ENCODE measurements at places on chromosomes 2 and 18. TPM values are rescaled to one million over a fixed set of nuclear protein-coding genes. Genes with fewer than 3 reads are reported as not detected.

Gene IL1R1
- 0.81 TPM for total RNA-seq

Gene GEN1
- 41.9 TPM for total RNA-seq

Gene PRSS56
- total RNA-seq: not detected

Gene TUBA4B
- not detected for total RNA-seq

Gene CDH20
- not detected for total RNA-seq

GRCh38 chr2:29068513-29068912 lies 5.8 kb downstream of the PCARE start:
- H3K36me3 ChIP-seq: no peaks in the 10 kb centered on the region
- no peak for DNase-seq
- H3K27ac ChIP-seq: no peak overlapping the region

- H3K27me3 ChIP-seq: no peaks in the 10 kb centered on the region
- H3K4me1 ChIP-seq: peaks cover 70% of the 10 kb centered on the region
- H3K27ac ChIP-seq: peak within 1 kb of the TSS; percentile 95
- DNase-seq: peak; percentile 96
These were observed at the start of gene ATL2 for GRCh38 chr2:38377050-38377828. Gene ATL2 (minus strand): TSS chr2:38377273. CDS start chr2:38377260, 13 bp downstream.

GRCh38 chr2:104049981-104050380 lies 803.9 kb upstream of the POU3F3 start:
- DNase-seq: no peak
- H3K4me3 ChIP-seq: no peak overlapping the region
- H3K27me3 ChIP-seq: no peaks in the 10 kb centered on the region
- no peaks in the 10 kb centered on the region for H3K36me3 ChIP-seq
- no peak overlapping the region for H3K27ac ChIP-seq

DNA sequence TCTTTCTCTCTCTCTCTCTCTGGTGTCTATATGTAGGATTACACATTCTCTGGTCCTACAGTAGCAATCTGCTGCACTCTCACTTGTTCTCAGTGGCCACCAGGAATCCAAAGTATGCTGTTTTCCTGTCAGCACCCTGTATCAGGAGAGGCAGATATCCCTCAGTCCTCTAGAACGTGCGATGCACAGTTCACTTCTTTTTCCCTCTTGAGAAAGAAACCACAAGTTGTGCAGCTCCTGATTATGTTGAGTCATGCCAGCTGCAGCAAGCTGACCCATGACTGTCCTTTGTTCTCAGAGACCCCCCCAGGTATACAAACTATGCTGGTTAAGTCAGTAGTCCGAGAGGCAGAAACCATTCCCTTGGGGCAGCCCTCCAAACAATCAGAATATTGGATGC lies 54.6 kb downstream of the LANCL1 start:
- H3K27ac ChIP-seq: no peak overlapping the region
- no peak for DNase-seq
- no peaks in the 10 kb centered on the region for H3K36me3 ChIP-seq

DNA sequence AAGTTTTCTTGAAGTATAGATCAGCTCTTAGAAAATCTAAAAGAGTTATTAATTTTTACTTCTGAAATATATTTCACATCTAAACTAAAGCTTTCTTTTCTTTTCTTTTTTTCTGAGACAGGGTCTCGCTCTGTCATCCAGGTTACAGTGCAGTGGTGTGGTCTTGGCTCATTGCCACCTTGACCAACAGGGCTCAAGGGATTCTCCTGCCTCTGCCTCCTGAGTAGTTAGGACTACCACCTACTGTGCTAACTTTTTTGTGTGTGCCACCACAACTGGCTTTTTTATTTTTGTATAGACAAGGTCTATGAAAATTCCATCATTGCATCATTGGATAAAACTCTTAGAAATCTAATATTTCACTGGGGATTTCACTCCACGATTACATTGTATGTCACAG lies 10.0 kb upstream of the ALPG start:
- DNase-seq: no peak
- H3K36me3 ChIP-seq: no peaks in the 10 kb centered on the region
- H3K27me3 ChIP-seq: peaks cover 20% of the 10 kb centered on the region
- no peak overlapping the region for H3K4me3 ChIP-seq
- no peaks in the 10 kb centered on the region for H3K4me1 ChIP-seq

- H3K36me3 ChIP-seq: no peaks in the 10 kb centered on the region
- no peak overlapping the region for H3K4me3 ChIP-seq
- no peak for DNase-seq
- peaks cover 13% of the 10 kb centered on the region for H3K27me3 ChIP-seq
- H3K4me1 ChIP-seq: no peaks in the 10 kb centered on the region
These were observed 515.8 kb downstream of the GALR1 start for GRCh38 chr18:77765468-77765867.

DNA sequence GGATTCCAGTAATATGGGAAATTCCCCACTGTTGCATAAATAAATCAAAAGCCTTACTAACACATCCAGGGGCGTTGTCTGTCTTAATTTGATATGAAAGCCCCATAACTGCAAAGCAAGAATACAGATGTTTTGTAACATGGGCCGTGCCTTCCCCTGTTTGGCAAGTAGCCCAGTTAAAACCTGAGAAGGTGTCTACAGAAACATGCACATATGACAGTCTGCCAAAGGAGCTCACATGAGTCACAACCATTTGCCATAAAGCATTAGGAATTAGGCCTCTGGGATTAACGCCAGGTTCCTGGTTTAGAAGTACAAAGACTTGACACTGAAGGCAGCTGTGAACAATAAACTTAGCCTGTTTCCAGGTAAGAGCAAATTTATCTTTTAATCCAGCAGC lies 43.1 kb upstream of the LONRF2 start:
- H3K4me1 ChIP-seq: peaks cover 5% of the 10 kb centered on the region
- H3K27me3 ChIP-seq: peaks cover 24% of the 10 kb centered on the region
- H3K27ac ChIP-seq: no peak overlapping the region
- no peak for DNase-seq
- no peak overlapping the region for H3K4me3 ChIP-seq

DNA sequence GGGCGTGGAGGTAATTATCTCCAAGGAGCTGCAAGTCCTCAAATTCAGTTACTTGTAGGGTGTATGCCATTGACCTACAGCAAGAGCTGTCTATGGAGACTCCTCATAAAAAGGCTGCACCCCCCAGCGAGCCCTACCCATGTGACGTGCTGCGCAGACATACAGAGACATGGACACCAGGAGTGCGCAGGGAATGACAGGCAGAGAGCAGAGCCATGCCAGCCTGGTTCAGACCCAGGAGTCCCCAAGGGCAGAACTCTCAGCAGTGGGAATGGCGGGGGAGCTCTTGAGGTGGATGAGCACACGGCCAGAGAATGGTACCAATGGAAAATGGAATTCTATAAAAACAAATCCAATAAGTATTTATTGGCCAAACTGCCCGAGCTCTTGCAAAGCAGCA lies 310.1 kb downstream of the MYCN start:
- no peaks in the 10 kb centered on the region for H3K4me1 ChIP-seq
- H3K27ac ChIP-seq: no peak overlapping the region
- H3K36me3 ChIP-seq: no peaks in the 10 kb centered on the region
- no peak for DNase-seq
- no peak overlapping the region for H3K4me3 ChIP-seq

All from activated CD4-positive, alpha-beta T cell treated with anti-CD3 and anti-CD28 coated beads, Interleukin-2, amount 10 ng/mL, durations not matched to agents 7 days and 5 days (primary cell).